ENCODE measurements at places on chromosomes 3 and 15.

- no peak for DNase-seq
Observed at GRCh38 chr3:71585887-71586809, 2.6 kb upstream of the FOXP1 start.

- DNase-seq: no peak
Observed at GRCh38 chr3:188796122-188796631, 375.6 kb upstream of the TPRG1 start.

- DNase-seq: peak; percentile 52
Observed at GRCh38 chr3:133540896-133541674, 32.4 kb upstream of the CDV3 start.

GRCh38 chr3:134707908-134708597, 57.2 kb upstream of the KY start:
- no peak for DNase-seq

GRCh38 chr3:52892290-52892624, 5.1 kb downstream of the STIMATE start:
- DNase-seq: no peak

GRCh38 chr15:58142827-58143461, 4.8 kb downstream of the AQP9 start:
- DNase-seq: no peak

- DNase-seq: no peak
Observed at GRCh38 chr3:69214241-69214640, 91.8 kb upstream of the LMOD3 start.

DNA sequence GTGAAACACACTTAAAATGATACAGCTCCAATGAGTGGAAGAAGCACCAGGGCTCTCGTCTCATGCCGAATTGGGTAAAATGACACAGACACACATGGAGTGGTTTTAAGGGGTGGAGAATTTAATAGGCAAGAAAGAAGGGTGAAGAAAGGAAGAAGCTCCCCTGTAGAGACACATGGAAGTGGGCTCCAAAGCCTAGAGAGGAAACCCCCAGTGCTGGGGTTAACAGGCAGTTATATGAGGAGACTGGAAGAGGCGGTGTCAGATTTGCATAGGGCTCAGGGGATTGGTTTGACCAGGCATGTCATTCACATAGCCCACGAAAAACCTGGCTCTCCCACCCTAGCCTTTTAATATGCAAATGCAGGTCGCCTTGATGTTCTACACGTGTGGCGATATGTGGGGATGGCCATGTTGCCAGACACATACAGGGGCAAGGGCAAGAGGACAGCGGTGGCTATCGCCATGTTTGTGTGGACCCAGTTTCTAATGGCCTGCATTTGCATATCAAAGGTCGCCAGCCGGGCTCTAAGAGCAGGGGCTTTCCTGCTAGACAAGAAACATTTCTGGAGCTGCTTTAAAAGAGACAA, 1.9 kb upstream of the DPH6 start:
- no peak for DNase-seq

GRCh38 chr3:190108804-190109203, 11.9 kb downstream of the P3H2 start:
- DNase-seq: no peak

All from HuH-7 (cell line).